ENCODE measurements at places on chromosomes 6 and 20. TPM values are rescaled to one million over a fixed set of nuclear protein-coding genes. Genes with fewer than 3 reads are reported as not detected.

DNA sequence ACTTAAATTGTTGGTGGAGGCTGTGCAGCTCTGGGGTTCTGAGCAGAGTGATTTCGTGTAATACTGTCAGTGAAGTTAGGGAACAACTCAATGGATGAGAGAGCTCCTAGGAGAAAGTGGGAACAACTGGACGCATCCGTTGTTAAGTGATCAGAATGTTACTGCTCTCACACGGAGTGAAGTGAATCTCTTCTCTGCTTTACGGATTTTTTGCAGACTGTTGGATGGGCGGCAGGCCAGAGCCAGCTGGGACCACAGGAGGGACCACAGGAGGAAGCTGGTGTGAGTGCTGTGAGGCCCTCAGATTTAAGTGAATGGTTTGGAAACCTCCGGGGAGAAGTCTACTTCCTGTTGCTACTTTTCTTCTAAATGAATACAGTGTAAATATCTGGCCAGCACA is 23.7 kb upstream of the PPP1R14C start:
- H3K4me1 ChIP-seq: peaks cover 12% of the 10 kb centered on the region
- H3K27me3 ChIP-seq: no peaks in the 10 kb centered on the region
- DNase-seq: peak; percentile 28

GRCh38 chr6:87698547-87699006 is 3.5 kb downstream of the AKIRIN2 start:
- no peaks in the 10 kb centered on the region for H3K27me3 ChIP-seq
- H3K4me1 ChIP-seq: peaks cover 20% of the 10 kb centered on the region
- H3K36me3 ChIP-seq: no peaks in the 10 kb centered on the region
- peak overlapping the region; percentile 73 for H3K27ac ChIP-seq

DNA sequence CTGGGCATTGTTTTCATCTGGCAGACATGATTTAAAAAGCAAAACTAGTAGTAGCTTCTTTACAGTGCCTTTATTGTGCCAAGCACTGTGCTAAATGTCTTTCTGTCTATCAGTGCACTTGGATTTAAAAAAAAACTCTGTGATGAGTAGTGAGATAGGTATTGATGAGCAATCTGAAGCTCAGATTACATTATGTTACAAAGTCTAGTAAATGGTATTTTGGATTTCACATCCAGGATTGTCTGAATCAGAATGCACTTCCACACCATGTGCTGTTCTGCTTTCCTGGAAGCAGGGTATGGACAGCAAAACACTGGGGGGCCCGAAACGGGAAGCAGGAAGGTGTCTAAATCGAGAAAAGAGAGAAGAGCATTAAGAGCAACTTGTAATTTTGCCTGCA is 103.4 kb upstream of the CCN2 start:
- H3K4me1 ChIP-seq: no peaks in the 10 kb centered on the region
- no peaks in the 10 kb centered on the region for H3K36me3 ChIP-seq
- no peak overlapping the region for H3K4me3 ChIP-seq
- H3K27ac ChIP-seq: no peak overlapping the region

- H3K27me3 ChIP-seq: peaks cover 2% of the 10 kb centered on the region
- peaks cover 16% of the 10 kb centered on the region for H3K4me1 ChIP-seq
- no peak for DNase-seq
- H3K4me3 ChIP-seq: no peak overlapping the region
Observed at GRCh38 chr6:52595796-52596130, 18.9 kb upstream of the TRAM2 start.

- H3K27me3 ChIP-seq: no peaks in the 10 kb centered on the region
- peaks cover 3% of the 10 kb centered on the region for H3K4me1 ChIP-seq
- H3K27ac ChIP-seq: no peak overlapping the region
- no peak overlapping the region for H3K4me3 ChIP-seq
- peak; percentile 61 for DNase-seq
Observed at GRCh38 chr6:29589423-29590048, 4.6 kb downstream of the OR2H2 start.

DNA sequence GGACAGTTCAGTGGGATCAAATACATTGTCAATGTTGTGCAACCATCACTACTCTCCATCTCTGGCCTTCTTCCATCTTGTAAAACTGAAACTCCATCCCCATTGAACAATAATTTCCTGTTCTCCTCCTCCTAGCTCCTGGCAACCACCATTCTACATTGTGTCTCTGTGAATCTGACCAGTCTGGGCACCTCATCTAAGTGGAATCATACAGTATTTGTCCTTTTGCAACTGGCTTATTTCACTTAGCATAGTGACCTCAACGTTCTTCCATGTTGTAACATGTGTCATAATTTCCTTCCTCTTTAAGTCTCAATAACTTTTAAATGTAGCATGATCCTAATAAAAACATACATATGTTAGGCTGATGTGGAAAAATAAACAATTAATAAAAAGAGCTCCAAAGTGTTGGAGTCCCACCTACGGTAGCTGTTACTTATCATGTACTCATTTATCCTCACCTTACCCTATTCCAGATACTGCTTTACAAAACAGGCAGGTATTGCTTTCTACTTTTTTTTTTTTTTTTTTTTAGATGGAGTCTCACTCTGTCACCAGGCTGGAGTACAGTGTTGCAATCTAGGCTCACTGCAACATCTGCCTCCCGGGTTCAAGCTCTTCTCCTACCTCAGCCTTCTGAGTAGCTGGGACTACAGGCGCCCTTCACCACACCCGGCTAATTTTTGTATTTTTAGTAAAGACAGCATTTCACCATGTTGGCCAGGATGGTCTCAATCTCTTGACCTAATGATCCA is 91.9 kb downstream of the TNFAIP3 start:
- H3K27me3 ChIP-seq: no peaks in the 10 kb centered on the region
- H3K27ac ChIP-seq: no peak overlapping the region
- H3K4me1 ChIP-seq: no peaks in the 10 kb centered on the region
- DNase-seq: no peak
- H3K36me3 ChIP-seq: no peaks in the 10 kb centered on the region

DNA sequence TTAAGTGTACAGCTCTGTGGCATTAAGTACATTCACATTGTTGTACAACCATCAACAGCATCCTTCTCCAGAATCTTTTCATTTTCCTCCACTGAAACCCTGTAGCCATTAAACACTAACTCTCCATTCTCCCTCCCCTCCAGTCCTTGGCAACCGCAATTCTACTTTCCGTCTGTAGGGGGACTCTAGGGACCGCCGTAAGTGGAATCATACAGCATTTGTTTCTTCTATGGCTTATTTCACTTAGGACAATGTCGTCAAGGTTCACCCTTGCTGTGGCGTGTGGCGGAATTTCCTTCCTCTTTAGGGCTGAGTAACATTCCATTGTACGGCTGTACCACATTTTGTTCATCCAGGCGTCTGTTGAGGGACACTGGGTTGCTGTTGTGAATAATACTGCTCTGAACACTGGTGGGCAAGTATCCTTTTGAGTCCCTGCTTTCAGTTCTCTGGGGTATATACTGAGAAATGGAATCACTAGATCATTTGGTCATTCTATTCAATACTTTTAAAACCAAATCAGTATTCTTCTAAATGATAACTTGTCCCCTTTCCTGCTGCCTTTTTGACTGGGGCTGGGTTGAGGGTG is 50.7 kb downstream of the PPP1R3G start:
- no peaks in the 10 kb centered on the region for H3K36me3 ChIP-seq
- peaks cover 8% of the 10 kb centered on the region for H3K4me1 ChIP-seq
- DNase-seq: no peak
- H3K27ac ChIP-seq: no peak overlapping the region

- no peak overlapping the region for H3K4me3 ChIP-seq
- no peak overlapping the region for H3K27ac ChIP-seq
- H3K27me3 ChIP-seq: no peaks in the 10 kb centered on the region
- no peaks in the 10 kb centered on the region for H3K36me3 ChIP-seq
- no peak for DNase-seq
- peaks cover 2% of the 10 kb centered on the region for H3K4me1 ChIP-seq
Observed at GRCh38 chr20:50826121-50826520, 31.3 kb downstream of the BCAS4 start.

- H3K4me1 ChIP-seq: no peaks in the 10 kb centered on the region
- no peaks in the 10 kb centered on the region for H3K27me3 ChIP-seq
- H3K4me3 ChIP-seq: no peak overlapping the region
- H3K27ac ChIP-seq: no peak overlapping the region
- H3K36me3 ChIP-seq: peaks cover 6% of the 10 kb centered on the region
Observed at GRCh38 chr20:45070932-45071632, 29.8 kb downstream of the KCNS1 start.

DNA sequence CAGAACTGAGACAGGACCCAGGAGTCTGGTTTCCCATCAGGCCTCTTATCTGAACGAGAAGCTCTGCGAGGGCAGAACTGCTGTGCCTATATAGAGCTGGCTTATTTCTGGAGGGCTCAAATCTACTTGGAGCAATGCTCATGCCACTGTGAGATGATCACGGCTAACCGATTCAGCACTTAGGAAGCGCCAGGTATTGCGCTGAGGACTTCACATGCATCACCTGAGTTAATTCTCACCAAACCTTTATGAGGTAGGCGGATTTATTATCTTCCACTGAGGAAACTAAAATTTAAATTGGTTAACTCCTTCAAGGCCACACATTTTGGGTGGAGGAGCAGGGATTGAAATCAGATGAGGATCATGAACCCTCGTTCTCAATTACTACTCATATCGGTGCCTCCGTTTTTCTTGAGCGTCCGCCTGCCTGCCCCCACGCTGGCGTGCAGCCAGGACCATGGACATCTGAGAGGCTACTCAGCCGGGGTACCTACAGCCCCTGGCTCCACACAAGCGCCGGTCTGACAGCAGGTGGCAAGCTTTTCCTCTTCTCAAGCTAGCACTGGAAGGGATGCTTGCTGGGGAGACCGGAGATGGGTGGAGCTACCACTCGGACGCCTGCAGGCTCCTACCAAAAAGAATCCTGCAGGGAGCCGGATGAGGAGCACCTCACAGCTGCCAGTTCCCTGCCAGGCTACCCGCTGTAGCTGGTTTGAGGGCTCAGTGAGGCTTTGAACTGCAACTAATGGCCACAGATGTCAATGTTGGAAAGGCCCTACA is 1.0 kb upstream of the PCIF1 start:
- H3K27me3 ChIP-seq: no peaks in the 10 kb centered on the region
- peak overlapping the region; percentile 99 for H3K27ac ChIP-seq
- H3K4me1 ChIP-seq: peaks cover 26% of the 10 kb centered on the region
- H3K4me3 ChIP-seq: peak overlapping the region; percentile 95
- peak; percentile 93 for DNase-seq
- H3K36me3 ChIP-seq: peaks cover 21% of the 10 kb centered on the region

- no peaks in the 10 kb centered on the region for H3K36me3 ChIP-seq
- H3K27me3 ChIP-seq: no peaks in the 10 kb centered on the region
- DNase-seq: no peak
- no peak overlapping the region for H3K4me3 ChIP-seq
Observed at GRCh38 chr20:2301164-2301622, 5.4 kb downstream of the TGM3 start.

GRCh38 chr6:144186817-144187625 is 36.7 kb downstream of the STX11 start:
- H3K27ac ChIP-seq: no peak overlapping the region
- H3K4me1 ChIP-seq: peaks cover 4% of the 10 kb centered on the region
- peaks cover 5% of the 10 kb centered on the region for H3K27me3 ChIP-seq
- peaks cover 6% of the 10 kb centered on the region for H3K36me3 ChIP-seq
- no peak overlapping the region for H3K4me3 ChIP-seq

DNA sequence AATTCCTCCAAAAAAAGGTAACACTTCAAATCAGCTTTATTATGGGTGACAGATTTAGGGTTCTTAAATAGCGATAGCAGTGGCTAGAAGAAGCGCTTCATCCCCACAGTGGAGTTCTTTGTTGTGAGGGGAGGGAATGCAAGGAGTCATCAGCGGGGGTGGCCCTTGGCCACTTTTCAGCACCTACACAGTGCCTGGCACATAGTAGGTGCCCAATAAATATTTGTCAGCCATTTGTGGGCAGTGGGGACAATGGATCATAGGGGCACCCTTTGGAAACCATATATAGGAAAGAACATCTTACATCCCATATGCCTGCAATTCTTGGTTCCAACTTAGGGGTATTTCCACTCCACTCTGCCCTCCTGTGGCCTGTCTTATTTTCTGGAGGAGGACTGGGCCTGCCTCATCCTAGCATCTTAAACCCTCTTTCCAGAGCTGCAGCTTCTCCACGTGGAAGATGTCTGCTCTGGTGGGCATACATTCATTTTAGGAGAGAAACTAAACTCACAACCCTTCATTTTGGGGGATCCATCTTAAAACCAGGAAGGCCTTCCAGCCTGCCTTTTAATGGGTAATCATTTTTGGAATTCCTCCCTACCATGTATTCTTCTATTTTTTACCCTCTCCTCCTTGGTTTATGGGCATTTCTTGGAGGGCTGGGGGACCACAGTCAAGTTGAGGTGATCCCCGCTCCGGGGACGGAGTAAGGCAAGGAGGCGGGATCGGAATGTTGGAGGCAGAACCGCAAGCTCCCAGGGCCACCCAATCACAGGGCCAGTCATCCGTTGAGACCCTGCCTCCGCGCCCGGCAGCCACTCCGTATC is 2.6 kb upstream of the GPSM3 start:
- no peaks in the 10 kb centered on the region for H3K36me3 ChIP-seq
- H3K4me3 ChIP-seq: peak overlapping the region; percentile 88
- no peaks in the 10 kb centered on the region for H3K27me3 ChIP-seq
- DNase-seq: no peak

GRCh38 chr6:130720076-130720715 is 107.0 kb upstream of the SMLR1 start:
- H3K4me1 ChIP-seq: no peaks in the 10 kb centered on the region
- no peak overlapping the region for H3K27ac ChIP-seq
- H3K36me3 ChIP-seq: no peaks in the 10 kb centered on the region
- no peak overlapping the region for H3K4me3 ChIP-seq
- DNase-seq: no peak
- H3K27me3 ChIP-seq: no peaks in the 10 kb centered on the region

- no peaks in the 10 kb centered on the region for H3K36me3 ChIP-seq
- peaks cover 9% of the 10 kb centered on the region for H3K4me1 ChIP-seq
- no peak overlapping the region for H3K27ac ChIP-seq
- H3K27me3 ChIP-seq: no peaks in the 10 kb centered on the region
- DNase-seq: no peak
Observed at GRCh38 chr20:50721881-50722281, 9.5 kb upstream of the PARD6B start.

- no peak for DNase-seq
- H3K27ac ChIP-seq: peak overlapping the region; percentile 7
- H3K4me1 ChIP-seq: peaks cover 13% of the 10 kb centered on the region
Observed at GRCh38 chr6:75935473-75935793, 137.0 kb downstream of the IMPG1 start.

- no peak overlapping the region for H3K27ac ChIP-seq
- no peaks in the 10 kb centered on the region for H3K27me3 ChIP-seq
Observed at GRCh38 chr6:89368999-89369398, 16.5 kb upstream of the UBE2J1 start.

The MRPS18A gene
- total RNA-seq: 56.6 TPM

The B3GAT2 gene
- 82.5 TPM for total RNA-seq

The MRPS18B gene
- 40.5 TPM for total RNA-seq

The PPIL6 gene
- 15.3 TPM for total RNA-seq

The SYTL3 gene
- total RNA-seq: 4.6 TPM

The TOP1 gene
- 29.1 TPM for total RNA-seq

The NKX2-2 gene
- 6.6 TPM for total RNA-seq

The OR2H1 gene
- total RNA-seq: not detected

The TSBP1 gene
- not detected for total RNA-seq

The C6orf132 gene
- total RNA-seq: 0.28 TPM

The MRAP2 gene
- total RNA-seq: 17.3 TPM

The SLC32A1 gene
- 18.5 TPM for total RNA-seq

The PTCHD4 gene
- total RNA-seq: 11.7 TPM

The OPRL1 gene
- 5.2 TPM for total RNA-seq

The EDN1 gene
- 10.9 TPM for total RNA-seq

The HIVEP2 gene
- total RNA-seq: 24.6 TPM

The CLPSL1 gene
- not detected for total RNA-seq

The C4B gene
- 67.4 TPM for total RNA-seq

The RING1 gene
- 43.9 TPM for total RNA-seq

All from spinal cord (tissue), 10 donors.